ENCODE measurements at places on chromosomes 11 and 22.

DNA sequence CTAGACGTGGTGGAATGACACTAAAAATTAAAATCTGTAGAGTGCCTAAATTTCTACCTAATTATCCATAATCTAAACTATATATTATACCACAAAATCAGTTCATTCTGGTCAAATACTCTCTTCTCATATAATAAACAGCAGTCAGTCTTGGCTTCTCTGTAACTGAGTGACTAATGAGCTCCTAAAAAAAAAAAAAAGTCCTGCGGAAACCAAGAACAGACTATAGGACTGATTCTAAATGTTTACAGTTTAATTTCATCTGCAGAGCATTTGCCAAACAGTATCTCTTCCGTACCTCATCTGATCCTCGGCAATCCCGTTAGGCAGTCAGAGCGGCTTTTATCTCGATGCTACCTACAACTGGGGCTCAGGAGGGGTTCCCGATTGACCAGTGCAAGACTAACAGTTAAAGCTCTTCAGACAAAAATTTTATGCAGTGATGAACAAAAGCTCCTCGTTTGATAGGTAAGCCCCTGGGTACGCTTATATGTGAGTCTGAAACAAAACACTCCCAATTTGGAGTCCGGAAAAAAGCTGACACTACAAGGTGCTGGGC lies 686 bp downstream of the KIF18A start:
- no peaks in the 10 kb centered on the region for H3K27me3 ChIP-seq
- H3K4me3 ChIP-seq = peak overlapping the region; percentile 99
- DNase-seq = peak; percentile 43
- peaks cover 61% of the 10 kb centered on the region for H3K4me1 ChIP-seq
- peak overlapping the region; percentile 100 for H3K27ac ChIP-seq
- H3K36me3 ChIP-seq = peaks cover 21% of the 10 kb centered on the region

- no peak overlapping the region for H3K27ac ChIP-seq
- H3K4me1 ChIP-seq = no peaks in the 10 kb centered on the region
- no peak overlapping the region for H3K4me3 ChIP-seq
- DNase-seq = no peak
- no peaks in the 10 kb centered on the region for H3K36me3 ChIP-seq
- H3K27me3 ChIP-seq = no peaks in the 10 kb centered on the region
These were observed 164.5 kb downstream of the SOX6 start for GRCh38 chr11:16191868-16192240.

DNA sequence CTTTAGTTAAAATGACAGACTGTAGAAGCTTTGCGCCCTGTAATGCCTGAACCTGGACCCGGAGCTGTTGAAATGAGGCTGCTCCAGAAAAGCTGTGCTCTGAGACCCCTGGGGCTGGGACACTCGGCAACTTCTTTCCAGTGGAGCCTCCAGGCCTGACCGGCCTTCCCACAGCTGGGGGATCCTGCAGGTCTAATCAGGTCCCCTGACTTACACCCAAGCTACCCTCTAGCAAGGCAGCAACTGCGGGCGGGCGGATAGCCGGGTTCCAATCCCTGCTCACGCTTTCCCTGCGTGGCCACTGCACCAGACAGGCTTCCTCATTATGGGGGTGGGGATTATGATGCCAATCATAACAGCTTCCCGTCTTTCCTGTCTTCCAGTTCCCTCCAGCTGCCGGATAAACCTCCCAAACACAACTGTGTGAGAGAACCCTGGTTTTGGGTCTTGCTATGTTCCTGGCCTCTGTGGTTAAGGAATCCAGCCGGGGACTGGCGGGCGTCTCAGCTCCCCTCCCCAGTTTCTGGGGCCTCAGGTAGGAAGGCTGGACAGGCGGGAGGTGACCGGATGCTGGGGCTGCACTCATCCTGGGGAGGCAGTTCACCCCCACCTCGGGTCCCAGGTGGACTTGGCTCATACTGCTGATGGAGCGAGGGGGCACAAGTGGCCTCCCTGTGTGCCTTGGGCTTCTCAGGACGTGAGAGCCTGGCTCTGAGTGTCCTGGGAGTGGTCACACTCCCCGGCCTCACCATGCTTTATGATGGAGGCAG lies 38.6 kb downstream of the PARVG start:
- peaks cover 3% of the 10 kb centered on the region for H3K27me3 ChIP-seq
- no peak for DNase-seq
- no peak overlapping the region for H3K4me3 ChIP-seq
- no peak overlapping the region for H3K27ac ChIP-seq
- no peaks in the 10 kb centered on the region for H3K36me3 ChIP-seq
- H3K4me1 ChIP-seq = no peaks in the 10 kb centered on the region

GRCh38 chr11:111586388-111586831 lies 15.8 kb upstream of the SIK2 start:
- H3K27ac ChIP-seq = no peak overlapping the region
- H3K4me3 ChIP-seq = no peak overlapping the region
- peaks cover 14% of the 10 kb centered on the region for H3K27me3 ChIP-seq
- DNase-seq = peak; percentile 70
- no peaks in the 10 kb centered on the region for H3K36me3 ChIP-seq

DNA sequence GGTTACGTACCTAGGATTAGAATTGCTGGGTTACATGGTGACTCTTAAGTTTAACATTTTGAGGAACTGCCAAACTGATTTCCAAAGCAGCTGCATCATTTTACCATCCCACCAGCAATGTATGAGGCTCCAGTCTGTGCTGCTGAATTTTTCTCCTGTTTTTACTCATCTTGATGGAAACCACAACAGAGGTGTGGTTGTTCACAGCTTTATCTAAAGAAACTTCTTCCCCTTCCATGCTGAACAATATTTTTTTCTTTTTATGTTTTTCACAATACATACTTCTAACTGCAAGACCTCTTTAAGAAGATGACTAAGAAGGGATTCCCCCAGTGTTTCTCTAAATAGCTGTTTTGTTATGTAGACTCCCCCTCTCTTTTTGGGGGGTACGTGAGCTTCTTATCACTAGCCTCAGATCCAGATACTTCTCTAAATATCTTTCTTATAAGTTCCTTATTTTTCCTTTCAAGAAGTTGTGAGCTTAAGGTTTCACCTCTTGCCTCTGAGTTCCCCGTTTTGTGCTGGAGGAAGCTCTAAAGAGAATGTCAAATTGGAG lies 24.0 kb downstream of the TCP11L1 start:
- H3K27ac ChIP-seq = no peak overlapping the region
- no peaks in the 10 kb centered on the region for H3K27me3 ChIP-seq
- peaks cover 32% of the 10 kb centered on the region for H3K4me1 ChIP-seq
- DNase-seq = no peak
- H3K4me3 ChIP-seq = no peak overlapping the region

GRCh38 chr22:35544827-35545226 lies 4.2 kb downstream of the RASD2 start:
- H3K4me3 ChIP-seq = no peak overlapping the region
- no peaks in the 10 kb centered on the region for H3K36me3 ChIP-seq
- no peak for DNase-seq
- H3K27me3 ChIP-seq = peaks cover 23% of the 10 kb centered on the region
- peaks cover 4% of the 10 kb centered on the region for H3K4me1 ChIP-seq

DNA sequence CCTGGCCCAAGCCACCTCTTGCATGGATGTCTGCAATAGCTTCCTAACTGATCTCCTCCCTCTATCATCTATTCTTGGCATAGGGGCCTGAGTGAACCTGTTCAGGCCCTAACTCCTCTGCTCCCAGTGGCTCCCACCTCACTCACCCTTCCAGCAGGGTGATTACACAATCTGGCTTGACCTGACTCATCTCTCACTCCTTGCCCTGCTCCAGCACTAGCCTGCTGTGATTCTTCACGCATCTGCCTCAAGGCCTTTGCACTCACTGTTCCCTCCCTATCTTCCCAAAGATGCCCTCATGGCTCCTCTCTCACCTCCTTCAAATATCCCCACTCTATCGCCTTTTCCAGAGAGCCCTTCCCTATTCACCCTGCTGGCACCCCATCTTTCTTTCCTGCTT lies 10.5 kb downstream of the SCN4B start:
- H3K36me3 ChIP-seq = no peaks in the 10 kb centered on the region
- no peak overlapping the region for H3K27ac ChIP-seq
- DNase-seq = no peak
- H3K4me3 ChIP-seq = no peak overlapping the region
- H3K27me3 ChIP-seq = peaks cover 54% of the 10 kb centered on the region

- no peak overlapping the region for H3K4me3 ChIP-seq
- H3K36me3 ChIP-seq = peaks cover 11% of the 10 kb centered on the region
- H3K27me3 ChIP-seq = no peaks in the 10 kb centered on the region
- no peak for DNase-seq
These were observed 42.3 kb upstream of the NFRKB start for GRCh38 chr11:129937592-129938238.

GRCh38 chr11:102886999-102887398 lies 12.2 kb upstream of the MMP12 start:
- H3K27ac ChIP-seq = no peak overlapping the region
- DNase-seq = no peak
- no peaks in the 10 kb centered on the region for H3K27me3 ChIP-seq
- H3K4me3 ChIP-seq = no peak overlapping the region
- H3K4me1 ChIP-seq = no peaks in the 10 kb centered on the region

GRCh38 chr11:14861680-14862079 lies 30.4 kb downstream of the CYP2R1 start:
- peaks cover 4% of the 10 kb centered on the region for H3K4me1 ChIP-seq
- DNase-seq = no peak
- no peaks in the 10 kb centered on the region for H3K27me3 ChIP-seq
- peaks cover 68% of the 10 kb centered on the region for H3K36me3 ChIP-seq
- H3K4me3 ChIP-seq = no peak overlapping the region
- H3K27ac ChIP-seq = no peak overlapping the region

DNA sequence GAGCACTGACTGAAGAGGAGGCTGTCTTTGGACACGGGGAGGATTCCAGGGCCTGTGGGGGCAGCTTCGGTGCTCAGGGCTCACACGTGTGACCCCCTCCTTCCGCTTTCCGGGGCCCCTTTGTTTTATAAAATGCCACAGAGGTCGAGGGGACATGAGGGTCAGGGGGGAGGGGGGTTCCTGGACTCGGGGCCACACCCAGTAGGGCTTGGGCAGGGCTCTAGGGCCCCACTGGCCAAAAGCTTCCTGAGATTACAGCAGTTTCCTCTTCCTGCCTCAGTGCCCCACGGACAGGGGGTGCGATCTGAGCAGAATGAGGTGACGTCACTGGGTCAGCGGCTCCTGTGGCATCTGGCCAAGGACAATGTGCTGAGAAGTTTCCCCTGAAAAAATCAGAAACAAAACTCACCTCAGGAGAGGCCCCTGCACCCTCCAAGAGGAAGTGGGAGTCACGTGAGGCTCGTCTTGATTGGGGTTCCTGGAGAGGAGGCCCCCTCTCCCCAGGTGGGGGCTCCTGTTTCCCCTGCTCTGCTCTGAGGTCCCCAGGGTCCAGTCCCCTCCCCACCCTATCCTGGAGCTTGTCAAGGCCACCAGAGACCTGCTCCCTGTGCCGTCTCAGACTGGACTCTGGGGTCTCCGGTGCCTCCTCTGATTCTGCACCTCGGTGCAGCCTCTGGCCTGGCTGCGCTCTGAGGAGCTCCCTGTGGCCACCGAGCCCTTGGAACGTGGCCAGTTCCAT lies 6.4 kb upstream of the IFITM3 start:
- H3K27me3 ChIP-seq = no peaks in the 10 kb centered on the region
- DNase-seq = peak; percentile 85
- H3K4me1 ChIP-seq = peaks cover 83% of the 10 kb centered on the region
- H3K4me3 ChIP-seq = peak overlapping the region; percentile 74

GRCh38 chr11:2201542-2201941 lies 29.9 kb upstream of the TH start:
- H3K4me1 ChIP-seq = peaks cover 5% of the 10 kb centered on the region
- H3K27me3 ChIP-seq = peaks cover 6% of the 10 kb centered on the region
- no peaks in the 10 kb centered on the region for H3K36me3 ChIP-seq
- H3K4me3 ChIP-seq = no peak overlapping the region
- no peak for DNase-seq

DNA sequence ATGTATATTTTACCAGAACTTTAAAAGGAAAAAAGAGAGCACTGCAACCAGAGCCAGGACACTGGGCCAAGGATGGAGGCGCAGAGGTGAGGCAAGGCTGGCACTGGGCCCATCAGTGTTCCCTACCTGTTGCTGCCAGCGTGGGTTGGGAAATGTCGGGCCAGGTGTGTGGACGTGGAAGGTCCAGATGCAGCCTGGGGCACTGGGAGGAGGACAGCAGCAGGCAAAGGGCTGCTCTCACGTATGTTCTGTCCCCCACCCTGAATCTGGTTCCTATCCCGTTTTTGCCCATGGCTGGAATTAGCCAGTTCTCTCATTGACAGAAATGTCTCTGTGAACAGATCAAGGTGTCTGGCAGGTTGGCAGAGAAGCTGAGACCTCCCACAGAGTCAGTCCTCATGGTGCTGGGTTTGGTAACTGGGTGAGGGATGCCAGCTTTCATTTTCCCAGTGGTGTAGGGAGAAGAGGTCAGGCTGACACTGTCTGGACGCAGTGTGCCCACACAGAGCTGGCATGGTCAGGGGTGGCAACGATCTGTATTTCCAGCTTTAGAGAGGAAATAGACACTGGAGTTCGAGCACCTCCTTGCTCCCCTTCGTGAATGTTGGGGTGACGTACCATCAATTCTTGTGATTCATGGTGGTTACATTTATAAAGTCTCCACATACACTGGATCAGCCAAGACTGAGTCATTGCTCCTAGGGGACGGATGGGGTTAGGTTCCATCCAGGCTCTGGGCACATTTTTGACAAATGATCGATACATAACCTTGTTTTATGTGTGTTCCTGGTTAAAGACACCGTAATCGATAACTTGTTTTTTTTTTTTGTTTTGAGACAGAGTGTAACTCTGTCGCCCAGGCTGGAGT lies 4.3 kb upstream of the PNPLA3 start:
- no peaks in the 10 kb centered on the region for H3K36me3 ChIP-seq
- H3K4me1 ChIP-seq = peaks cover 5% of the 10 kb centered on the region
- no peak overlapping the region for H3K27ac ChIP-seq

- no peaks in the 10 kb centered on the region for H3K4me1 ChIP-seq
- H3K36me3 ChIP-seq = no peaks in the 10 kb centered on the region
- no peak overlapping the region for H3K4me3 ChIP-seq
- no peaks in the 10 kb centered on the region for H3K27me3 ChIP-seq
These were observed 7.1 kb downstream of the LINC01488 start for GRCh38 chr11:69488543-69488940.

- H3K36me3 ChIP-seq = no peaks in the 10 kb centered on the region
- no peak overlapping the region for H3K4me3 ChIP-seq
- H3K27me3 ChIP-seq = no peaks in the 10 kb centered on the region
- H3K4me1 ChIP-seq = peaks cover 11% of the 10 kb centered on the region
- H3K27ac ChIP-seq = no peak overlapping the region
These were observed 100.0 kb downstream of the GRIK4 start for GRCh38 chr11:120611581-120611980.

- H3K4me1 ChIP-seq = peaks cover 2% of the 10 kb centered on the region
- no peaks in the 10 kb centered on the region for H3K36me3 ChIP-seq
- DNase-seq = no peak
- peaks cover 32% of the 10 kb centered on the region for H3K27me3 ChIP-seq
These were observed 8.8 kb upstream of the WNT11 start for GRCh38 chr11:76214968-76215548.
